ENCODE measurements at places on chromosomes 12 and 14. TPM values are rescaled to one million over a fixed set of nuclear protein-coding genes. Genes with fewer than 3 reads are reported as not detected.

IFNG-AS1 gene
- not detected for total RNA-seq

KRT74 gene
- total RNA-seq: not detected

FAIM2 gene
- under 0.01 TPM for total RNA-seq

LTBP2 gene
- total RNA-seq: 80.1 TPM

GPRC5D gene
- total RNA-seq: not detected

PTPN6 gene
- under 0.01 TPM for total RNA-seq
